Activated T-helper 1 cell treated with anti-CD3 and anti-CD28 coated beads, Interleukin-12 subunit alpha, Interleukin-12 subunit beta, Interleukin-2, Interleukin-4 antibody, amounts not matched to agents 30 ng/mL and 10 ng/mL and 1 ng/mL, durations not matched to agents 14 hours and 24 hours and 36 hours (primary cell): ENCODE measurements at places on chromosomes 5 and 9. TPM values are rescaled to one million over a fixed set of nuclear protein-coding genes. Genes with fewer than 3 reads are reported as not detected.

Gene LTC4S
- 0.64 and 1.7 TPM in 2 replicates for total RNA-seq

Gene CD74
- total RNA-seq = 440 and 444 TPM in 2 replicates

Gene SAXO1
- not detected in 2 replicates for total RNA-seq

Gene SHC3
- total RNA-seq = not detected in 2 replicates

Gene ISCA1
- total RNA-seq = 27.4 and 30.3 TPM in 2 replicates

Gene NKD2
- 2.9 and 3.2 TPM in 2 replicates for total RNA-seq

Gene RNF20
- 39.3 and 45.9 TPM in 2 replicates for total RNA-seq

Gene LCN1
- total RNA-seq = not detected in 2 replicates

Gene IL9
- total RNA-seq = 0.36 and 2.0 TPM in 2 replicates

Gene RANBP3L
- not detected in 2 replicates for total RNA-seq

Gene PTPRD
- 0.05 TPM in 2 replicates for total RNA-seq

Gene SOX30
- 0.12 and 0.29 TPM in 2 replicates for total RNA-seq

Gene RMND5B
- total RNA-seq = 23.9 and 28.0 TPM in 2 replicates
